ENCODE measurements at places on chromosomes 2 and 18.
A peak's percentile ranks its signal among the peaks of the same experiment; 100 is the strongest.

- DNase-seq: peak; percentile 11
Observed at GRCh38 chr18:3104190-3105054, 91.5 kb upstream of the LPIN2 start.

GRCh38 chr2:227025510-227025909, 138.5 kb downstream of the COL4A4 start:
- DNase-seq: no peak

DNA sequence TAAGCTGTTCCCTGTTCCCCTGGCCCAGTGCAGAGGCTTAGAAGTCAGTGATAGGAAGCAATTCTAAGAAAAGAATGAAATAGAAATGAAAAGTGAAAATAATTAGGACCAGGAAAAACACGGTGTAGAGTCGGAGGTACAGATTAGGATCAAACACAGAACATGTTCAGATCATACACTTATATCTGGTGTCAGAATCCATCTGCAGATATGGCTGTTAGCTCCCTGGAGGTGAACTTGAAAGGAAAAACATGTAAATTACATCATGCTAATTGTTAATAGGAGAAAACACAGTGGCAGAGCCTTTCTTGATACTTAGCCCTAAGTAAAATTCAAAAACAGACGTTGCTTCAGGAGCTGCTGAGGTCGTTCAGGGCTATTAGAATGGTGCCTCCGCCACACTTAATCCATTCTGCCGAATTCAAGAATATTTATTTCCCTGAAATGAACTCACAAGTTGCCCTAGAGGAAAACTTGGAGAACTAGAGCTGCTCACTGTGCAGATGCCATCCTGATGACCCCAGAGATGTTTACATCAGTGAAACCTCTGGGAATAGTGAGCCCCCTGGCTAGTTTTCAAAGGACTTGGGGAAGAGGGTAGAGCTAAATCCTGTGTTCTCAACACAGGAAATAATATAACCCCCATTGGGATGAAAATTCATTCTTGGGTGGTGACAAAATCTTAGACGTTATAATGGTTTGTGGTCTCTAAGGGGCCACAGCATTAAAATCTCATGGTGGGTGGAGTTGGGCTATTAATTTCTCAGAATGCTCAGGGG, 27.5 kb downstream of the LPIN1 start:
- no peak for DNase-seq

- DNase-seq: no peak
Observed at GRCh38 chr2:74104839-74105238, 42.9 kb downstream of the BOLA3 start.

- DNase-seq: no peak
Observed at GRCh38 chr2:124610866-124611265, 585.8 kb downstream of the CNTNAP5 start.

DNA sequence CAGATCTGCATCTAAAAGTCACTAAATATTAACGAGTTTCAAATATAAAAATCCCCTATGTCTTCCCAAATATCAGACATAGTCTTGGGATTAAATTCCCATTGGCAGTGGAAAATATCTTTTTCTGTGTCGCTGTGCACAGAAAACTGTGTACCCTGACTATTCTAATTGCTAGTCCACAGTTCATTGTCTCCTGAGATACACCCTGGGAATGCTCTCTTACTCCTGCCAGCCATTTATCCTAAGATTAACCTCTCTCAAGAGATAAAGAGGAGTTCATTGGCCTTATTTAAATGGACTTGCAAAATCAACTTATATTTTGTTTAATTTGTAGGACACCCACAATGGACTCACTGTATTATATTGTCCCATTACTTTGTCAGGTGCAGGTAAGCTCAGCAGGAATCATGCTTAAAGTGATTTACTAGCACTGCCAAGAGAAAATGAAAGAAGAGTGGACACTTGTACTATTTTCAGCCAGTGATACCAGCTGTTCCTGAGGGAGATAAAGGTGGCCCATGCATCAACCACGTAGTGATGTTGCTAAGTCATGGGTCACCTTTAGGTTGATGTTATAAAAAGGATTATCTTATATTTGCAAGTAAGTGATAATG, 553.8 kb downstream of the PIK3C3 start:
- DNase-seq: no peak

DNA sequence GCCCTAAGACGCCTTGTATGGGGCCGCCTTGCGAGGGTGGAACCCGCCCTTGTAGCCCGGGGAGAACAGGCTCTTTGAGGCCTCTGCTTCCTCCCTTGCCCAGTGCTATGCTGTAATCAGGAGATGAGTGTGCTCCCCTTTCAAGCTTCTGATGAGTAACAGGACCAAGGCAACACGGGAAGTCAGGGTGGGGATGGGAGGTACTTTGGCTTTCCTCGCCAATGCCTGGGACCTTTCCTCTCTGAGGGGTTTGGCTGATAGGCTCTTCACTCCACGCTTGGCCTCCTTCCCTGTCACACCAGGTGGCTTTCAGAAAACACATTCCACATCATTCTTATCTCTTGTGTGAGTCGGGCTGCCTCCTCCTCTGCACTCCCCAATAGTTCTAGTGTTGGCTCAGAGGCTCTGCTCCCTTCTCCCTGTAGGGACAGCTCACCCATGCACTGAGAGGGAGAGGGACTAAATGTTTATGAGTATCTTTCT, 223.7 kb upstream of the TRIB2 start:
- DNase-seq: no peak

DNA sequence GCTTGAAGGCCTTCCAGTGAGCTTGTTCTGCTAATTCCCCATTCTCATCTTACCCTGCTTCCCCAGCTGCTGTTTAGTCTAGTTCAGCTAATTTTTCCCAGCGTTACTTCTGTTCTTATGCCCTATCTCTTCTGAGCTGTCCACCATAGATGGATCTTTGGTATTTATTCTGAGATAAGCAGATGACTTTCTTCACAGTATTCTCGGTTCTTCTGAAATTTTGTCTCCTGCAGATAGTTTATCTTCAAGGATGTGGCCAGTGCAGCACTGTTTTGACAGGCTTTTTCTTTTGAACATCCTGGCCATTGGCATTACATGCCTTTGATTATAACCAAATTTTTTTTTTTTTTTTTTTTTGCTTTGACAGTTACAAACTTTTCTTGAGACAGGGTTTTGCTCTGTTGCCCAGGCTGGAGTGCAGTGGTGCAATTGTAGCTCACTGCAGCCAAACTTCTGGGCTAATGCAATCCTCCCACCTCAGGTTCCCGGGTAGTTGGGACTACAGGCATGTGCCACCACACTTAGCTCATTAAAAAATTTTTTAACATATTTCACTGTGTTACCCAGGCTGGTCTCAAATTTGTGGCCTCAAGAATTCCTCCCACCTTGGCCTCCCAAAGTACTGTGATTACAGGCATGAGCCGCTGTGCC, 134.2 kb downstream of the WDSUB1 start:
- no peak for DNase-seq

- no peak for DNase-seq
Observed at GRCh38 chr2:201496785-201497184, 45.2 kb downstream of the STRADB start.

GRCh38 chr2:25808006-25808383, 70.3 kb downstream of the ASXL2 start:
- no peak for DNase-seq

GRCh38 chr18:68427951-68428401, 286.9 kb downstream of the TMX3 start:
- DNase-seq: peak; percentile 37

GRCh38 chr2:165408186-165408585, 61.3 kb upstream of the CSRNP3 start:
- no peak for DNase-seq

DNA sequence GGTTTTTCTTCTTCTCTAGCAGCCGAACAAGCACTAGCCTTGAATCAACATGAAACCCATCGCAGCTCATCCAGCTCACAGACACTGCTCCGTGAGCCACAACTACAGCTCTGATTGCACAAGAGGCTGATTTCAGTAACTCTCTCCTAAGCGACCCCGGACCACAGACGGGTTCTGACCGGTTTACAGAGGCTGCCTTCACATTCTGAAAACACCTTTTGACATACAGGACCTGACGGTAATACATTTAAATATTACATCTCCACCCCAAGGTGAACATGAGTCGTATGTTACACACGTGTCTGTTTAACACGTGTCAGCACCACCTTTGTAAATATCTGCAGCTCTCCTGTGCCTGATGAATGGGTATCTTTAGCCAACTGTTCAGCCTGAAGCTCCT, 120.7 kb downstream of the TMEM18 start:
- DNase-seq: no peak

GRCh38 chr2:220785178-220785577, 786.9 kb downstream of the EPHA4 start:
- no peak for DNase-seq

- DNase-seq: no peak
Observed at GRCh38 chr2:154638783-154639182, 59.7 kb upstream of the KCNJ3 start.

DNA sequence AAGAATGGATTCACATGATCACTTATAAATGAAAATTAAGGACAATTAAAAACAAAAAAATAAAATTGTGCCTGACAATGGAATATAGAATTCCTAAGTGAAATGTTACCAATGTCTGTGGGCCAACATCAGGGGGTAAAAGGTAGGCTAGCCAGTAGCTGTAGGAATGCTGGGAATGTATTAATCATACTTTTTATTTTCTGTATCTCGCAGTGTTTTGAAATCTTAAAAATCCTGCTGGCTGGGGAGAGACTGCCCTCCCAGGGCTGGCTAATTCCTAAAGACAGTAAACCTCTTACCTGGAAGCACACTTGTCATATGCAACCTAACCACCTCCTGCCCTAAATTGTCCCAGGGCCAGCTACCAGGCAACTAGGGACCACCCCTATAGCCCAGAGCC, 69.8 kb downstream of the REV1 start:
- DNase-seq: no peak

GRCh38 chr2:84838434-84839145, 42.3 kb downstream of the TRABD2A start:
- DNase-seq: no peak

Measured in MV-4-11 (cell line).